ENCODE measurements at places on chromosomes 3 and 15.

GRCh38 chr15:57534281-57534680, 57.4 kb upstream of the MYZAP start:
- DNase-seq: no peak

- DNase-seq: no peak
These were observed 2.7 kb upstream of the FNDC3B start for GRCh38 chr3:172036541-172037215.

DNA sequence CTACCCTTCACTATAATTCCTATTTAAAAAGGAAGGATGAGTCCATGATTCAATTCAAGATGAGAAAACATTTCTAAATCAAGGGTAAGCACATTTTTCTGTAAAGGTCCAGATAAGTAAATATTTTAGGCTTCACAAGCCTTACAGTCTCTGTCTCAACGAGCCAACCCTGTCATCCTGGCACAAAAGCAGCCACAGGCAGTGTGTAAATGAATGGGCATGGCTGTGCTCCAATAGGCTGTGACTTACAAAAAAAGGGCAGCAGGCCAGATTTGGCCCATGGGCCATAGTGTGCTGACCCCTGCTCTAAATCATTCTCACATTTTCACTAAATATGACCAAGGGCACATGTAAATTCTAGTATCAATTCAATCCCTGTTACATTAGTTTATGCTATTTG, 200.4 kb downstream of the WNT5A start:
- no peak for DNase-seq

- DNase-seq: no peak
These were observed 267.3 kb upstream of the AZI2 start for GRCh38 chr3:28615971-28616370.

DNA sequence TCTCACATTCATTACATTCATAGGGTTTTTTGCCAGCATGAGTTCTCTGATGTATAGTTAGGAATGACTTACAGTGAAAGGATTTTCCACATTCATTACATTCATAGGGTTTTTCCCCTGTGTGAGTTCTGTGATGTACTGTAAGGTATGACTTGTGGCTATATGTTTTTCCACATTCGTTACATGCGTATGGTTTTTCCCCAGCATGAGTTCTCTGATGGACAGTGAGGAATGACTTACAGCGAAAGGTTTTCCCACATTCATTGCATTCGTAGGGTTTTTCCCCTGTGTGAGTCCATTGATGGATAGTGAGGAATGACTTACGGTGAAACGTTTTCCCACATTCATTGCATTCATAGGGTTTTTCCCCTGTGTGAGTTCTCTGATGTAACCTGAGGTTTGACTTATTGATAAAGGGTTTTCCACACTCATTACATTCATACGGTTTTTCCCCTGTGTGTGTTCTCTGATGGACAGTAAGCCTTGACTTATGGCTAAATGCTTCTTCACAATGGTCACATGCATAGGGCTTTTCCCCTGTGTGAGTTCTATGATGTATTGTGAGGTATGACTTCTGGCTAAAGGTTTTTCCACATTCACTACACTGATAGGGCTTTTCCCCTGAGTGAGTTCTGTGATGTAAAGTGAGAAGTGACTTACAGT, 47.4 kb downstream of the ZNF717 start:
- no peak for DNase-seq

DNA sequence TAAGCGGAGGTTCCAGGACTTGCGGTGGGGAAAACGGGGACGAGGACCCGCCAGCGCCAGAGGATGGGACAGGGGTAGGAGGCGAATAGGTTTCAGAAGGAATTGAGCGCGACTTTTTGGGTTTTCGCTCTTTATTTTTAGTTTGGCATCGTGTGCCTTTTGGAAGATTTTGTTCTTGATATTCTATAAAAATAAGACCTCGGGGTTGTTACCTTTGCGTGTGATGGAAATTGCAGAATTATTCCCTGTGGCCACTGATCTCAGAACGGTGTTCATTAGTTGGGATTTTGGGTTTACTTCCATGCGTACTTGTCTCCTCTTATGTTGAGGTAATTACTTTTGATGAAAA, 453 bp upstream of the CCDC14 start:
- DNase-seq: no peak

DNA sequence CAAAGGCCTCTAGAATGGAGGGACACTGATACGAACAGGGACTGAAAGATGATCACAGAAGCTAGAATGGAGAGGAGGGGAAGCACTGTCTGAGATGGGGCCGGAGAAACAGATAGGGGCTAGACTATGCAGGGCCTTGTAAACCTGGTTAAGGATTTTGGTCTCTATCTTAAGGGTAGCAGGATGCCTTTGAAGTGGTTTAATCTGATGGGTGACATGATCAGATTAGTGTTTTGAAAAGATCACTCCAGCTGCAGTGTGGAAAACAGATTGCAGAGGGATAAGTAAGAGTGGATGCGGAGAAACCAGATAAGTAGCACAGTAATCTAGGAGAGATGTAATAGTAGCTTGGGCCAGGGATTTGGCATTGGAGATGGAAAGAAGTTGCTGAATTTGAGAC, 108.1 kb downstream of the RSRC1 start:
- no peak for DNase-seq

DNA sequence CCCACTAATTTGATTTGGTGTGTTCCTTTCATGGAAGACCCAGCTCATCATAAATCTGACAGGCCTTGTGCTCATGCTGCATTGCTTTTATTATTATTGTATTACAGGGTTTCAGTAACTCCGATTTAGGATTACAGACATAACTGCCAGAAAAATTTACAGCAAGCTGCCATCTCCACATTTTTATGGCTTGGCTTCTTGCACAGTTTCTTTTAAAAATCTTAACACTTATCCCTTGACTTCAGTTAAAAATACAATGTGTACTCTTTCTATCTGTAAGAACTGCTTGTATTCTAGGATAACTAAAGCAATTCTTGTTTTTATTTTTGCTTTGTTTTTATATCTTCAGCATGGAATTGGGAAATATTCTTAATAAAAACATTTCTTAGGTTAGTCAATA, 612.2 kb downstream of the DIPK2A start:
- no peak for DNase-seq

- no peak for DNase-seq
These were observed 31.8 kb upstream of the LRIG1 start for GRCh38 chr3:66532613-66533012.

DNA sequence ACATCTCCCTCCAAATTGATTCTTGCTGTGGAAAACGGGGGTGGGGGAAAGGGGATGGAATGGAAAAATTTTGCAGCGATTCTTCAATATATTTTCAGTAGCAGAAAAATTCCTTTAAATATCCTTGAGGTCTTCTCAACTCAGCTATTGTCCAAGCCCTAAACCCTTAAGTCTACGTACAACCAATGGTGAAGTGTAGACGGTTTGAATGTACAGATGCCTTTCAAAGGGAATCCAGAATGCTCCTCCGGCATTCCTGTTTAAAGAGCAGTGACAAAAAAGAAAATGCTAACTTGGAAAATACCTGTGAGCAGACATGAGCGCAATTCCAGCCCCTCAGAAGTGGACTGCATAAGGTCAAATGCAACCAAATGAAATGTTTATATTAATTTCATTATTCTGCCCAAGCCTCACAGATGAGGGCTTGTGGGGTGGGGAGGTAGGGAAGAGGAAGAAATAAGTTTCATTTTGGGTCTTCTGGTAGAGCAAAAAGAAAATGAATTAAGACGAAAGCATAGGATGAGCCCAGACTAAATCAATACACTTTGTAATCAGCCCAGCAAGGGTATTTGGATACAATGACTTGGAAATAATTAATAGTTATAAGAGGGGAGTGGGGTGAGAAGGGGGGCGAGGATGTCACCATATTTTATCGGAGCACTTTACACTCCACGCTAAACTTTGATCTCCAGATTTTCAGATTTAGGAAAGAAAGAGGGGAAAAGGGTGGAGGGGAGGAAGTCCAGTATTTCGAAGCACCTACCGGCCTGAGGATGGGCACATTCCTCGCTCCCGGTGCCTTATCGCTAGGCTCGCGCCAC, 2.7 kb downstream of the FOXP1 start:
- no peak for DNase-seq

GRCh38 chr15:68383161-68384074, 48.5 kb downstream of the ITGA11 start:
- peak; percentile 13 for DNase-seq

- DNase-seq: no peak
These were observed 24.9 kb downstream of the SIAH2 start for GRCh38 chr3:150737874-150738679.

DNA sequence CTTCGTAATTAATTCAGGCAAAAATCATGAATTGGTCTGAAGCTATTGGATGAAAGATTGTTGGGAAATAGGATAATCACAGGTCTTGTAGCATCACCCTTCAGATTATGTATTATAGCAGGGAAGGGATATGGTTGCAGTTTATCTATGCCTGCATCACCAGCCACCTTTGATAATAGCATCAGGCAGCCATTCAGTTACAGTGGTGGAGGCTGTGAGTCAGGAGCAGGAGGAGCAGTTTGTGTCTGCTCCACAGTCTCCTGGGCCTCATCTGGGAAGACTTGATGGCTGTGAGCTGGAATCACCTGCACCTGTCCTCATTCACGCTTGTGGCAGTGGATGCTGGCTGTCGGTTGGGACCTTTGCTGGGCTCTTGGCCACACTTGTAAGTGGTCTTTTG, 104.3 kb upstream of the PLXNA1 start:
- no peak for DNase-seq

- no peak for DNase-seq
These were observed 671.5 kb downstream of the FHIT start for GRCh38 chr3:60579734-60580133.

- DNase-seq: peak; percentile 9
These were observed 4.4 kb upstream of the FOXB1 start for GRCh38 chr15:59999612-60000112.

- no peak for DNase-seq
These were observed 62.9 kb upstream of the NR2E3 start for GRCh38 chr15:71747128-71748083.

DNA sequence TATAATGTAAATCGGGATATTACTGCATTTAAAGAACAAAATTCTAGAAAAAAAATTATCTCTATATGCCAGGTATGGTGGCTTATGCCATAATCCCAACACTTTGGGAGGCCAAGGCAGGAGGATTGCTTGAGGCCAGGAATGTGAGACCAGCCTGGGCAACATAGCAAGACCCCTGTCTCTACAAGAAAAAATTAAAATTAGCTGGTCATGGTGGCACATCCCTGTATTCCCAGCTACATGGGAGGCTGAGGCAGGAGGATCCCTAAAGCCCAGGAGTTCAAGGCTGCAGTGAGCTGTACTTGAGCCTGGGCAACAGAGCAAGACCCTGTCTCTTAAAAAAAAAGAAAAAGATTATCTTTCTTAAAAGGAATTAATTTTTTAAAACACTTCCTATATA, 12.8 kb downstream of the SENP7 start:
- no peak for DNase-seq

DNA sequence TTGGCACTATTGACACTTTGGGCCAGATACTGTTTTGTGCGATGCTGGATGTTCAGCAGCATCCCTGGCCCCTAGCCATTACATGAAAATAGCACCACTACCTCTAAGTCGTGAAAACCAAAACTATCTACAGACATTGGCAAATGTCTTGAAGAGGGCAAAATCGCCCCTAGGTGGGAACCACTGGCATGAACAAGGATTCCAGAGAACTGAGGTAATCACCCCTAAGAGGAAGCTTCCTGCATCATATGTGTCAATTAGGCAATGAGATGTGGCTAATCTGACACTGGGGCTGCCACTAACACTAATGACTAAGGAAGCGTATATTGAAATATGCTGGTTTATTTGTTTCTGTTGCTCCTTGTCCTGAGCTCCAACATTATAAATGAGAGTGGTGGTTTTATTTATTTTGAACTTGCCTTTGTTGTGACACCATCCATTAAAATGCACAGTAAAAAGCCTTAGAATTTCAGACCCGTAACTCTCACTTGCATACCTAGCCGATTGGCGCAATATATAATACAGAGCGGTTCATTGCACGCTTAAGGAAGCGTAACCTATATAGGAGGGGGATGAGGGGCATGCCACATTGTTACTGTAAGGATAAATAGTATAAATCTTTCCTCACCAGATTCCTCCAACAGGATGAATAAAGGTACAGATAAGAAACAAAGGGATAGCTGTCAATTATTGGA, 299.8 kb upstream of the CNTN4 start:
- DNase-seq: no peak

DNA sequence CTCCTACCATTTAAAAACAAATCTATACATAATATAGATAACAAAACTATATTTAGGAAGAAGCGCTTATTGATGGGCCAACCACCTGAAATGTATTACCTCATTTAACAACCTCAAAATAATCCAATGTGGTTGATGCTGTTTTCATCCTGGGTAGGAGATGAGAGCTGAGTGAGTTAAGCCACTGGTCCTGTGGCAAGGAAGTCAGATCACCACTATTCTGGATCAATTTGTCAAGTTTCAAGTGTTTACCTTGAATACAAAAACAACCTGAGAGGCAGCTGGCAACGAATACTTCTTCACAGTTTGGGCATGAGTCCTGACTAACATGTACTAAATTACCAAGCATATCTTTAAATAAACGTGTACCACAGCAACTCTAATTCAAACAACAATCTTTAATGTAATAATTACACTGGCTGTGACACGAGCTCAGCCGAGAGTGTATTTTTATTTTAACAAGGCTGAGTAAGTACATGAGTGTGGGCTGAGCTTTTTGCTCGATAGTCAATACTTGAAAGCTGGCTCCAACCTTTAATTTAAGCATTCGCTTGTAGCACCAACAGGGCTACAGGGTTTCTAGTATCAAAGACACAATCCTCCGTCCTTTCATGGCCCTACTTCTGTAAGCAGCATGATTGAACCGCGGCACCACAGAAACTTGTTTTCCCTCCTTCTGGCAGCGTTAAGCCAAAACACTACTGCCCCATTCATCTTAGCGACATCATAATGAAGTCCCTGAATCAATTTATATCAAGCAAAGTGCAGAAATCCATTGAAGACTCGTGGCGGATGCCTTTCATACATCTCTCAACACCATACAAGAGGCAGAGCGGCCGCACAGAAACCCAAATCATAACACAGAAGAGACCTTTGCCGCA, 93.8 kb upstream of the ICE2 start:
- peak; percentile 87 for DNase-seq

- DNase-seq: no peak
These were observed 223.7 kb downstream of the THSD4 start for GRCh38 chr15:71338827-71339542.

DNA sequence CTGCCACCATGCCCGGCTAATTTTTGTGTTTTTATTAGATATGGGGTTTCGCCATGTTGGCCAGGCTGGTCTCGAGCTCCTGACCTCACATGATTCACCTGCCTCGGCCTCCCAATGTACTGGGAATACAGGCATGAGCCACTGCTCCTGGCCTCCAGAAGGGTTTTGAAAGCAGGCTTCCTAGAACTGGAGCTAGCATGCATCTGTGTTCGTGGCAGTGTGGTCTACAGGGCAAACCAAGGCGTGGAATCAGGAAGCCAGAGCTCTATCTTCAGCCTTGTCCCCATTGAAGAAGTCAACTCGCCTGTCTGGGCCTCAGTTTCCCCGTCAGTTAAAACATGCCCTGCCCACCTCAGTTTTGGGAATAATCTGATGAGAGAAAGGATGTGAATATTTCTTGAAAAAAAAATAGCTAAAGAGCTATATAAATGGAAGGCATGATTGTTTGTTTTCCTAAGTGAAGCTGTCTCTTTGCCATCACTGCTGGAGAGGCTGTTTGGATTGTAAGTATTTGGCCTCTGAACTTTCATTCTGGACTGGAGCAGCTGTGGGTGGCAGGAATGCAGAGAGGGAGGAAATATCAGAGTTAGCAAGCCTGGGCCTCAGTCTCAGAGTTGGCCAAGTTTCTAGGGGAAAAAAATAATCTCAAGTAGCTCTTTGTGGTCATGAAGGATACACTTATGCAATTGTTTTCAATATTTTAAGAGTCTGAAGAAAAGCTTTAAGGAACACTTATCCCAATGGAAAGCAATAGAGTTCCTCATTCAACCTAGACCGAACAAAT, 36.5 kb upstream of the UACA start:
- no peak for DNase-seq

- peak; percentile 80 for DNase-seq
These were observed 28.7 kb upstream of the PLOD2 start for GRCh38 chr3:146189519-146190173.

Measured in NCI-H1105 (cell line).